ENCODE measurements at places on chromosomes 1 and 21.

DNA sequence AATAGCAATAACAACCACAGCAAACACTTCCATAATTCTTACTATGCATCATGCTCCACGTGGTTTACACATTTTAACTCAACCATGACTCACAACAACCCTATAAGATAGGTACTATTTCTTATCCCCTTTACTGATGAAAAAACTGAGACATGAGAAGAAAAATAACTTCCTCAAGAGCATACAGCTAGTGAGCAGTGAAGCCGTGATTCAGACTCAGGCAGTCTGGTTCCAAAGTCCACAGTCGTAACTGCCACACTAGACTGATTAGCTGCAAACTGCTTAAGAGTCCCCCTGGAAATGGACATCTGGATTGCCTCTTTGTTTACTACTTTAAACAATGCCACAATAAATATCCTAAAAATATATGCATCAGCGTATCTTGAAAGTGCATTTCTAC lies 55.7 kb downstream of the PLD5 start:
- DNase-seq, result no peak

DNA sequence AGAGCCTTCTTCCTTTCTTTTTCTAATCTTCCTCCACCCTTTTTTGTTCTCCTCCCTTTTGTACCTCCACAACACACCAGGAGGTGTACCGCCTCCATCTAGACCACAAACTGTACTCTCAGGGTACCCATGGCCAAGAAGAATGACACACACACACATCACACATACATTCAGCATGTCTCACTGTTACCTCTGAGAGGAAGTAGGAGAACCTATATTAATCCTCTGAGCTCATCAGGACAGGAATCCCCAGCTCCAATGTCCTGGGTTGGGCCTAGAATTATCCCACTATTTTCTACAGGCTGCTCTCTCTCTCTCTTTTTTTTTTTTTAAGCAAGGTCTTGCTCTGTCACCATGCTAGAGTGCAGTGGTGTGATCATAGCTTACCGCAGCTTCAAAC lies 36.7 kb downstream of the ATP2B4 start:
- peak; percentile 53 for DNase-seq

GRCh38 chr1:69671363-69672010 lies 103.8 kb downstream of the LRRC7 start:
- no peak for DNase-seq

DNA sequence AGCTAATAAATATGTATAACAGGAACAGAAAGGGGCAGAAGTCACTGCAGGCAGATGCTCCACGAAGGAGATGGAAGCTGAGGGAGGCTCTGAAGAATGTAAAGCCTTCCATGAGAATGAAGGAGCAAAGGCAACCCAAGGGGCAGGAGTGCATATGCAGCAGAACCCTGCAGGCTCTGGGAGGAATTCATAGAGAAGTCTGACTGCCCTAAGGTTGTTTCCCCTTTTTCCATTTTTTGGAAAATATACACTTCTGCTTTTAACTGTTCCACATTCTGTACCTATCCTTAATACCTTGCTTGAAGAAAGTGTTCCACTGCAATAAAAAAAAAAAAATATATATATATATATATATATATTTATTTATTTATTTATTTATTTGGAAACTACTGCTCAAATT lies 69.6 kb downstream of the CD34 start:
- no peak for DNase-seq

DNA sequence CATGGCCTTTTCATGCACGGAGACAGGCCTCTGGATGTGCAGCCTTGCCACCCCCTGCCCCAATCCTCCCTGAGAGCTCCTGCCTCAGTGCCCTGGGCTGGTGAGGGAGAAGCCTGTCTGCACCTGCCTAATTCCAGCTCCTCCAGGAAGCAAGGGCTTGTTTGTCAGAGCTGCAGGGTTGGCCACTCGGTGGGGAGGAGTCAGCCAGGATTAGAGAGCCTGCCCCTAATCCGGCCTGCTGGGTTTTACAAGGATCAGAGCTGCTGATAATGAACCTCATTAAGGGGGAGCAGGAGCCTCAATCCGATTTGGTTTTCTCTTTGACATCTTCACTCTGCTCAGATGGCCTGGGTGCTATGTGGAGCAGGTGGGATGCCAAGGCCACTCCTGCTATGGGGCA lies 31.9 kb upstream of the LHX4 start:
- DNase-seq, result no peak

GRCh38 chr1:6502000-6502891 lies 10.8 kb upstream of the PLEKHG5 start:
- peak; percentile 77 for DNase-seq

GRCh38 chr1:19360843-19361610 lies 48.9 kb downstream of the SLC66A1 start:
- no peak for DNase-seq

GRCh38 chr1:19463504-19463803 lies 21.9 kb downstream of the CAPZB start:
- DNase-seq, result no peak

- no peak for DNase-seq
These were observed 29.0 kb upstream of the NTPCR start for GRCh38 chr1:232921381-232921780.

DNA sequence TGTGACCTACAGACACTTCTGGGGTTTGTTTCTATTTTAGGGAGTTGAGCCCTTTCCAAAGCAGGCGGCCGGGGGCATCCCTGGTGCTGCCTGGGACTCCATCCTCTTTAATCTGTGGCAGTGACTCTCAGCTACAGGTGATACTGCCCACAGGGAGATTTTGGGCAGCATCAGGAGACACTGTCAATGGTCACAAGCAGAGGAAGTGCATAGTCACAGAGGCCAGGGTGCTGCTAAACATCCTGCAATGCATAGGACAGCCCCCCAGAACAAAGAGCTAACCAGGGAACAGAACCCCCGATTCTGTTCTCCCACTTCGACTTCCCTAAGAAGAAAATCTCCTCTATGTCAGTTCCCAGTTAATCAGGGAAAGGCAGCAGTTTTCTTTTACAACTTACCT lies 66.2 kb downstream of the TEX35 start:
- no peak for DNase-seq

- DNase-seq, result no peak
These were observed 345.8 kb downstream of the KIF26B start for GRCh38 chr1:245500546-245500945.

DNA sequence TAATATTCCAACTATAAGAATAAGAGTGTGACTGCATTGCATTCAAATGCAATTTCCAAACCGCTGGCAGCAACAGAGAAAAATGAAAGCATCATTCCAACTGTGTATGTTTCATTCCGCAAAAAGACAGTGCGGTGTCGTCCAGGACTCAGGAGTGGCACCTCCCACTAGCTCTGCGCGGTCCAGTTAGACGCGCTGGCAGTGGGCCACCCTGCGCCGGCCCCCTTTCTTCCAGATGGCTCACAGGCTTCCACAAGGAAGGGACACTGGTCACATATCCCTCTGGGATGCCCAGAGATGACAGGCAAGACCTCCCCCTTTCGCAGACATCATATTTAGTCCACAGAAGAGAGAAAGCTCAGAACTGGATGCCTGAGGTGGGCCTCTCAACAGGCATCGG lies 11.9 kb downstream of the WRAP73 start:
- DNase-seq, result no peak

- DNase-seq, result no peak
These were observed 271.5 kb upstream of the TMEM51 start for GRCh38 chr1:14881775-14882672.

GRCh38 chr1:197841158-197841557 lies 61.3 kb upstream of the C1orf53 start:
- DNase-seq, result no peak

- no peak for DNase-seq
These were observed 19.4 kb downstream of the RRP15 start for GRCh38 chr1:218304281-218305039.

DNA sequence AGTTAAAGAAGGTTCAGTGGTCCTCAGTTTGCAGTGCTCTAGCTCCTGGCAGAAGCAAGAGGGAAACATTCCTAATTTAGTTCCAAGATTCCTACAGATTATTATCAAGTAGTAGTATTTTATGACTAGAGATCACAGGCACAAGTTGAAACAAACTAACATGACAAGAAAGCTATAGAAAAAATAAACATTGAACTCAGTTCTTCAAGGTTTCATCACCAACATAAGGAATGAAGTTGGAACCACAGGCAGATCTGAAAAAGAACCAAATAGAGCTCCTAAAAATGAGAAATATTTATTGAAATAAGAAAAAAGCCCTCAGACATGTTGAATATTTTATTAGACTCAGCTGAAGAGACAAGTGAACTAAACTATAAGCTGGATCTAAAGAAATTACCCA lies 40.6 kb downstream of the PDC start:
- no peak for DNase-seq

GRCh38 chr1:96370757-96371156 lies 350.8 kb upstream of the PTBP2 start:
- no peak for DNase-seq

GRCh38 chr1:210299501-210299900 lies 29.2 kb upstream of the HHAT start:
- no peak for DNase-seq

GRCh38 chr1:245154429-245155271 lies at the start of gene KIF26B:
Gene KIF26B, plus strand, starts transcription at chr1:245154985. Its CDS starts 440 bp downstream, at chr1:245155425.
- DNase-seq, result no peak

DNA sequence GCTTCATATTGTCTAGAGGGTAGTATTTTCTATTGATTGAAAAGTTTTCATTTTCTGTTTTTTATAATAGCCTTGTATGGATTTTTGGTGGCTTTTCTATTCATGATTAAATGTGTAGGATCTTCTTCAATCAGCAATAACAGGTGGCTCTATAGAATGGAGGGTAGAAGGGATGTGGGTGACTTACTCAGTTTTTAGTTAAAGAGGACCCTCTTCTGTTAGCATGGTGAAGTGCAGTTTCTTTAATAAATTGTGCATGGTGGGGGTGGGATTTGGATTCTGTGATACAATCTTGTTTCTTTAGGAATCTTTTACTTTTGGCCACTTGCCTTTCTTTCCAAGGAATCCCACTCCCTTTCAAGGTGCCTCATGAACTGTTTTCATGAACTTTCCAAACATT lies 64.7 kb downstream of the SLC35A3 start:
- DNase-seq, result no peak

- no peak for DNase-seq
These were observed 145.1 kb upstream of the SMYD2 start for GRCh38 chr1:214135886-214136285.

DNA sequence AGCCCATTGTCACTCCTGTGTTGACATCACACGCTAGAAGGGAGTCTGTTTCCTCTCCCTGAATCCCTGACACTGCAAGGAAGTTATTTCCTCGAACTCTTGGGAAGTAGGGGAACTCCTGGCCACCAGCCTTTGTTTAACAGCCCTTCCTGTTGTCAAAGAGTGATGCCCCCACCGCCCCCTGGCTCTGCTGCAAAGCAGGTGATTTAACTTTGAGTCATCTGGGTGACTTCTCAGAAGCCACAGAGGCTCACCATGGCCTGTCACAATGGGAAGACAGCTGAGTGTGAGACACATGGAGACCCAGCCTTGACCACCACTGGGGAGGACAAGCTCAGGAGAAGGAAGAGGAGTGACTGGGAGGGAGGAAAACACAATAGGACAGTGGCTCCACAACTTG lies 182.8 kb downstream of the PSMG1 start:
- no peak for DNase-seq

DNA sequence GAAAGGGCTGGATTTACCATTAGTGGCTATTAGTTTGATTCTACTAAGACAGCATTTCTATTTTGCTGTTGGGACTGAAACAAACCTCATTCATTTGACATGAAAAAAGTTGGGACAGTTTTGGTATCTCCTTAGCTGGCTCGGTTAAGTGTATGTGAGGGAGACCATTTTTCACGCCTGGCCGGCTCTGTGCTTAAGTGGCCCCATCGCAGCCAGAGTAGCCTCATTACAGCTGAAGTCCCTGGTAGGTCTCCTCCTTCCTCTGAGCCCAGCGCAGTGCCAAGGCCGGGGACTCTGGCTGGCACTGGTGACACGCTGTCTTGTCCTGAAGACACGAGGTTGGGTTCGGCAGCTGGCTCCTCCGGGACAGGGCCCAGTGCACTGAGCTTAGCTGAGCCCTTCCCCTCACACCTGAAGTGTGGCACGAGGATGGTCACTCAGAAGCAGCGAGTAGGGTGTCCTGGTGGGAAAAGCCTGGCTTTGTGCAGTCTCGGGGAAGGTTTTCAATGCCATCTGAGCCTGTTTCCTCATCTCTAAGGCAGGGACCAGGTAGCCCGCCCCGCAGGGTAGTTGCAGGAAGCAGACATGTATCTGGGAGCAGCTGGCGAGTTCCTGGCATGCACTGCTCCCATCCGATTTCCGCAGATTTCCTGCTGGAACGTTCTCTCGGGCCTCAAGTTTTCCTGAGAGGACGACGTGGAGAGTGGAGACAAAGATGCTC lies 196.5 kb downstream of the DYRK1A start:
- no peak for DNase-seq

DNA sequence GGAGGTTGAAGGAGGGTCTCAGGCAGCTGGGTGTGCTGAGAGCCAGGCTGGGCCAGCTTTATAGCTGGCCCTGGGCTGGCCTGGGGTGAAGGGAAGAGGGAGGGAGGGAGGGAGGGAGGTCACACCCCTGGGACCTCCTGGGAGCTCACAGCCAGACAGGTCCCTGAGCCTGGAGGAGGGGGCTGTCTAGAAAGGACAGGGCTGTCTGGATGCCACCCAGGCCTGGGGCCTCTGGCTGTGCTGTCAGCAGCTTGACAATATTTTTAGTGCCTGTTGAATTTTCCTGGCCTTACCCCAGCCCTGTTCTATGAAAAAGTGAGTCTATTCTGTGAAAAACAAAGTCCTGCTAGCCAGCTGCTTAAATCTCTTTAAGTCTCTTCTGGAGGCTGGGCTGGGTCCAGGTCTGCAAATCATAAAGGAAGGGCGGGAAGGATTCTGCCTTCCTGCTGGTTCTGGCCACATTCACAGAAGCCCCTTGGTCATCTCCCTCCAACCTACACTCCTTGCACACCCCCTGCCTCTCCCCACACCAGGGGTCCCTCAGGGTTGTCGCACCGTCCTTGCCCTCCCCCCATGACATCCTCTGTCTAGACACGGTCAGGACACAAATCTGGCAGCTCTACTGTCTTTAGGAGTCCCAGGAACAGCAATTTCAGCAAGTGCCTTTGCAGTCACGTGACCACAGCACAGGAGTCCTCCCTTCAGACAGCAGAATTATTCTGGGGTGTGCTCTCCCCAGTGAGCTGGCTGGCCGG lies at the start of gene LEFTY2:
Gene LEFTY2 (minus strand): TSS at position 34 of the 755 bp plus-strand sequence. CDS start 80 bp downstream, outside the sequence.
- DNase-seq, result no peak

DNA sequence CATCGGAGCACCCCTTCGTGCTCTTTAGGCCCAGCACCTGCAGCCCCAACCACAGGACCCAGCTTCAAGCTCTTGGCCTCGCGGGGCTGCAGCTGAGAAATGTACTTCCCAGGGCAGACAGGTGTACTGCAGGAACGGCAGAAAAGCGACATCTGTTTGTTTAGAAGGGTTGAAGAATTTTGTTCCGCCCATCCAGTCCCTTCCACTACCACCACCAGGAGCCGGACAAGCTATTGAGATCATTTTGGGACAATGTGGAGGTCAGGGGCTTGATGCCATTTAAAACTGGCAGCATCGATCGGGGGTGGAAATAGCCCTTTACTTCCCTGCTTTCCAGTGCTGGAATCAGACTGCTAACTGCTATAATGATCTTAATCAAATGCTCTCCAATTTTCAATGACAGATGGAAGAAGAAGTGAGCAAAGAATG lies 1.7 kb downstream of the SERTAD4 start:
- no peak for DNase-seq

GRCh38 chr1:21852282-21853130 lies 40.4 kb downstream of the LDLRAD2 start:
- DNase-seq, result no peak
